Calu3 (cell line): ENCODE measurements at places on chromosomes 7 and 10. TPM values are rescaled to one million over a fixed set of nuclear protein-coding genes. Genes with fewer than 3 reads are reported as not detected.

DNA sequence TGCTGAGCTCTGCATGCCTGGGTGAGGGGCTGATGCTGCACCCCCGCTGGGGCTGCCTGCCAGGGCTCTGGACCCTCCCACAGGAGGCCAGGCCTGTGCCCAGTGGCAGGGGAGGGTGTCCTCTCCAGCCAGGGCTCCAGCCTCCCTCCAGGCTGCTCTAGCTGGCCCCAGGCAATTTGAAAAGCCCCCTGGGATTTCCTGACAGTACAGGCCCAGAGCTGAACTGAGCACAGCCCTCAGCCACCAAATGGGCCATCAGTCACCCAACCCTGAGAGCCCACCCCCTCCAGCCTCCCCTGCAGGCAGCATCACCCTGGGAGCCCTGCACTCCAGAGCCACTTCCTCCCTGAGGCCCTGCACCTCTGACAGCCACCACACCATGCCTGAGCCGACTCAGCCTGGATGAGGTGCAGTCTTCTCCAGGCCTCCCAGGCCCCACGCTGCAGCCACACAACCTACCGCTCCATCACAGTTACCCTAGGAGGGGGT lies 101.8 kb upstream of the RET start:
- DNase-seq = no peak
- no peak overlapping the region for H3K27ac ChIP-seq
- no peaks in the 10 kb centered on the region for H3K36me3 ChIP-seq
- peaks cover 33% of the 10 kb centered on the region for H3K27me3 ChIP-seq
- H3K4me3 ChIP-seq = no peak overlapping the region
- no peaks in the 10 kb centered on the region for H3K4me1 ChIP-seq

DNA sequence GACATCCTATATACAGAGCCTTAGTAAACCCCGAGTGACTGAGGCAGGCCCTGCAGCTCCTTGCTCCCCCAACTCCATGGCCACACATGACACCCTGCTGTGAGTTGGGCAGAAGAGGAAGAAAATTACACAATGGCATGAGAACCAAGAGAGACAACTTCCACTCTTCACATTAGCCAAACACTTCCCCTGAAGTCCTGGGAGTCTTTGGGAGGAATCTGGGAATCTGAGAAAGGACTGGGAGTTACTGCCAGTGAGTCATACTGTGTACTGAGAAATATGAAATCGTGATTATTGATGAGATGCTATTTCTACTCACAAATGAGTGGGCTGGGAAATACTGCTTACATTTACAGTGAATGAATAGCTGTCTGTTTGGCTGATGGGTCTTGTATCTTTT lies 116.6 kb downstream of the SPAG6 start:
- DNase-seq = no peak
- H3K36me3 ChIP-seq = no peaks in the 10 kb centered on the region
- H3K27ac ChIP-seq = no peak overlapping the region
- no peak overlapping the region for H3K4me3 ChIP-seq

GRCh38 chr10:36345807-36346206 lies 703.7 kb upstream of the FZD8 start:
- DNase-seq = no peak
- H3K27ac ChIP-seq = no peak overlapping the region
- H3K4me1 ChIP-seq = no peaks in the 10 kb centered on the region
- H3K27me3 ChIP-seq = no peaks in the 10 kb centered on the region

DNA sequence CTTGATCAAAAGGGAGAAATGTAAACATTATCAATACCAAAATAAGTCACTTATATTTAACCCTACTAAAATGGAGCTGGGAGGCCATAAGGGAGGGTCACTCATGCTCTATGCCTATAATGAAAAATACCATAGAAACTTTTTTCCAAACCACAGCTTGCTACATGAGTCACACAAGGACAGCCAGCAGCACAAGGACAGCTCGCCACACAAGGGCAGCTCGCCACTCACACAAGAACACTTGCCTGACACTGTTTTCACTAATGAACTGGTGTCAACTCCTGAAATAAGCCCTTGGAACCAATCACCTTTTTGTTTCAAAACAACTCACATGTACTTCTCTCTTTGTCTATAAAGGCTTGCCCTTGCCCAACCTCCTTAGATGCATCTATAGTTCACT lies 43.3 kb downstream of the FRMPD2 start:
- no peak overlapping the region for H3K27ac ChIP-seq
- no peaks in the 10 kb centered on the region for H3K36me3 ChIP-seq
- no peaks in the 10 kb centered on the region for H3K4me1 ChIP-seq
- no peak overlapping the region for H3K4me3 ChIP-seq

- DNase-seq = no peak
- no peaks in the 10 kb centered on the region for H3K36me3 ChIP-seq
- no peak overlapping the region for H3K4me3 ChIP-seq
- no peak overlapping the region for H3K27ac ChIP-seq
- no peaks in the 10 kb centered on the region for H3K27me3 ChIP-seq
- no peaks in the 10 kb centered on the region for H3K4me1 ChIP-seq
These were observed 77.3 kb downstream of the GLRX3 start for GRCh38 chr10:130213286-130214080.

DNA sequence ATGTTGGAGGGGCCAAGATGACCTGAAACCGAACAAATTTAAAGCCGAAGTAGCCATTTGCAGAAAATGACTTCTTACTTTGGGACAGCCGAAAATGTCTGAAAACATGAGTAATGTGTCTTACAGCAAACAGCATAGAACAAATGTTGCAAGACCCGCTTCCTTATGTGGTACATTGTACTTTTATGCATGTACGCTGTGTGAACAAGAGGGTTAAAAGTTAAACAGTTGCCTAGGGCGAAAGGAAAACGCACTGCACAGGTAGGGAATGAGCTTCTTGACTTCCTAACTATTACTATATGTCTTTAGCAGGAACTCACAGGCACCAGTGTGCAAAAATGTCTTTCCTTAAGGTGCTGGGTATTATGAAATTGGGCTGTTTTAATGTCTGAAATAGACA lies 303.5 kb upstream of the MGMT start:
- no peak overlapping the region for H3K4me3 ChIP-seq
- no peak for DNase-seq
- H3K27me3 ChIP-seq = no peaks in the 10 kb centered on the region
- no peaks in the 10 kb centered on the region for H3K4me1 ChIP-seq

DNA sequence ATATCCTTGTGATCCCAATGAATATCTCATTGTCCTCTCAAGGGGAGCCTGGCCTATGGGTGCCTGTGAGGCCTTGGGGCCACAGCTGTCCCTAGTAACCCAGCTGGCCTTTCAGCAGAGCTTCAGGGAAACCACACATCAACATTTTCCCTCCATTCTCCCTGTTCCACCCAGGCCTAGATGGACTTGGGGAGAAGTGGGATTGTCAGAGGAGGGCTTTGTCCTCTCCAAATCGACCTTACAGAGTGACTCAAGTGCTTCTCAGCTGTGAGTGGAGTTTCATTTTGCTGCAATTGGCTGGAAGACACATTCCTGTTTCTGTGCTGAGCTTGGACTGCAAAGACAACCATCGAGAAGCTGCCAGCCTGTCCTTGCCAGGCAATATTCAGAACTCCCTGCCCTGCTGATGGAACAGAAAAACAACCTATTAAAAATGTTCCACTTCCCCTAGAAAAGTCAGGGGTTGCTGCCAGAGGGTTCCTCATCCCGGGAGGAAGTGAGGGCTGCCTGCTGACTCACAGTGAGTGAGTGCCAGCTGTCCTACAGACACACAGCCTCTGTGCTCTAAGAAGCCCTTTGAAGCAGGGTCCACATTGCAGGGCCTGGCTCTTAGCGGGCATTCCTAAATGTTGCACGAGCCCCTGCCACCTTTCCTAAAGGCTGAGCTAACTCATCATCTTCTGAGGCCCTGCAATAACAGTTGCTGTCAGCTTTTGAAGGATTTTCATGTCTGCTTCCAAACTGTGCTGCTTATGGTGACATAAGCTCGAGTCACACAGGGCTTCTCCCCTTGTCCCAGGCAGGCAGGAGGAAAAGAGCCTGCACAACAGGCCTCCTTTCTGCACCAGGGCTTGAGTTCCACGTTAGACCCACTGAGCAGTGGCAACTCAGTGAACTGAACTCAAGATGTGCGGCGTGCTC lies 20.5 kb downstream of the STRA8 start:
- H3K36me3 ChIP-seq = no peaks in the 10 kb centered on the region
- H3K27ac ChIP-seq = no peak overlapping the region
- H3K4me1 ChIP-seq = peaks cover 20% of the 10 kb centered on the region
- peak; percentile 50 for DNase-seq

ZWINT gene
- total RNA-seq = 111 and 112 TPM in 2 replicates

NOLC1 gene
- 78.4 and 93.3 TPM in 2 replicates for total RNA-seq

CRHR2 gene
- not detected in 2 replicates for total RNA-seq

- no peaks in the 10 kb centered on the region for H3K4me1 ChIP-seq
- no peaks in the 10 kb centered on the region for H3K27me3 ChIP-seq
- no peak for DNase-seq
- no peak overlapping the region for H3K4me3 ChIP-seq
- no peak overlapping the region for H3K27ac ChIP-seq
These were observed 153.2 kb downstream of the MAD1L1 start for GRCh38 chr7:2079332-2080059.

- no peaks in the 10 kb centered on the region for H3K27me3 ChIP-seq
- no peak overlapping the region for H3K4me3 ChIP-seq
- H3K27ac ChIP-seq = no peak overlapping the region
- no peak for DNase-seq
- no peaks in the 10 kb centered on the region for H3K36me3 ChIP-seq
These were observed 88.0 kb downstream of the PLXDC2 start for GRCh38 chr10:19904202-19904661.

DNA sequence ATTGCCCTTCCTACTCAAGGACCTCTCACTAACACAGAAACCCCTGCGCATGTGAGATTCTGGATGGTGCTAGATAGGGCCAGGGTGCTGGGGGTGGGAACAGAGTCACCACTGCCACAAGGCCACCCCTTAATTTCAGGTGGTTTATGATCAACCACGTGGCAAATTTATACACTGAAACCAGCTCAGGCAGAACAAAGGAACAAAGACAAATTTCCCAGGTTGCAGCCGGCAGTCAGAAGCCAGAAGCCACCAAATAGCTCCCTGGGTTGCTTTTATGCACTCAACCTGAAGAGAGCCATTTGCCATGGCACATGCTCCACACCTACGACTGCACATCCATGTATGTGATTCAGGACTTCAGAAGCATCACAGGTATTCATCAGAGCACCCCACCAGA lies 2.5 kb downstream of the VOPP1 start:
- peaks cover 29% of the 10 kb centered on the region for H3K36me3 ChIP-seq
- no peaks in the 10 kb centered on the region for H3K27me3 ChIP-seq
- H3K4me3 ChIP-seq = peak overlapping the region; percentile 70
- no peak for DNase-seq
- peaks cover 73% of the 10 kb centered on the region for H3K4me1 ChIP-seq
- peak overlapping the region; percentile 20 for H3K27ac ChIP-seq

DNA sequence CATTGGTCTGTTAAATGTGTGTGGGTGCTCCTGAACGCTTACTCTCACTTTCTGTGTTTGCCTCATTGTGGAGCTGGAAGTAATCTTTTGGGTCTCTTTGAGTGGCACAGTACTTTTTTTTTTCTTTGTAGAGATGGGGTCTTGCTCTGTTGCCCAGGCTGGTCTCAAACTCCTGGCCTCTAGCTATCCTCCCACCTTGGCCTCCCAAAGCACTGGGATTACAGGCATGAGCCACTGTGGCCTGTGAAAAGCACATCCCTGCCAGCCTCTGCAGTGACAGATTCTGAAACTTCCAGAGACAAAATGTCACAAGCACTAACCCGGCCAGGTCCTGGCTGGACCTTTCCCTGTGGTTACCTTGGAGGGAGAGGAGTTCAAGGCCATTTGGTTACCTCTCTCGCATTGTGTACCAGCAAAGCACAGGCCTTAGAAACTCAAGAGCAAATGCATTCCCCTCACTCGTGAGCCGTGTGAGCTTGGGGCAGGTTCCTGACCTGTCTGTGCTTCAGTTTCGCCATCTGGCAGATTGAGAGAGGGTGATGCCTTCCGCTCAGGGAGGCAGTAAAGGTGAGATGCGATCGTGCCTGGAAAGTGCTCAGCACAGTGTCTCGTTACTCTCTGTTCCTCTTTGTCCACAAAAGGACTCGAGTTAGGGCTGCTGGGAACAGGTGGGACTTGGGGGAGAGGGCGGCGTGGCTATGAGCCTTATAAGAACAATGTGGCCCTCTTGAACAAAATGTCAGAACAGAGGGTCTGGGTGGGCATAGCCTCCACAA lies 72.6 kb upstream of the SEPHS1 start:
- H3K27me3 ChIP-seq = peaks cover 41% of the 10 kb centered on the region
- no peak overlapping the region for H3K27ac ChIP-seq
- DNase-seq = no peak
- H3K4me3 ChIP-seq = no peak overlapping the region

CTAGE4 gene
- 20.0 and 20.7 TPM in 2 replicates for total RNA-seq

H2BK1 gene
- total RNA-seq = not detected in 2 replicates

DNA sequence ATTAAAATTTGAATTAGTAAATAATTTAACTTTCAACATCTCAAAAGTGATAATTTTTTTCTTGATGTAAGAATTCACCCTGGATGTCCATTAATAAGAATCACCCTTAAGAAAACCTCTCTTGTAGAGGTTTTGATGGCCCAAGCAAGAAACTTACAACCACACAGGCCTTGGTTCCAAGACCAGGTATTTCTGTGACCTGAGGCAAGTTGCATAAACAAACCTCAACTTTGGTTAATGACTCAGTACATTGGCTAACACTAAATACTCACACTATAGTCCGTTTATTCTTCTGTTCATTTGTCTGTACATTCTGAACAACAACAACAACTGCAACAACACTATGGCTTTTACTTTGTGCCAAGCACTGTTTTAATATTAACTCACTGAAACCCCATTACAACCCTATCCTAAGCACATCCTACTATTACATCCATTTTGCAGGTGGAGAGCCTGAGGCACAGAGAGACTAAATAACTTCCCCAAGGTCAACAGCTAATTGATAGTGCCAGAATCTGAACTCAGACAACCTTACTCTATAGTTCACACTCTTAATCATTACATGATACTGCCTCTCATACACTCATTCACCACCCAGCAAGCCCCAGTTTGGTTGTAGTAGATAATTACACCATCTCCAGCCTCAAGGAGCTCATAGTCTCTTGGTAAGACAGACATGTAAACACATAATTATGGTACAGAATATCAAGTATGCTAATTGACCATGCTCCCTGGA lies 6.6 kb downstream of the ANK3 start:
- H3K36me3 ChIP-seq = peaks cover 4% of the 10 kb centered on the region
- H3K4me3 ChIP-seq = no peak overlapping the region
- H3K27me3 ChIP-seq = no peaks in the 10 kb centered on the region
- peak; percentile 12 for DNase-seq
- H3K4me1 ChIP-seq = peaks cover 30% of the 10 kb centered on the region
- H3K27ac ChIP-seq = peak overlapping the region; percentile 53
